ENCODE measurements at places on chromosomes 2 and 18.

DNA sequence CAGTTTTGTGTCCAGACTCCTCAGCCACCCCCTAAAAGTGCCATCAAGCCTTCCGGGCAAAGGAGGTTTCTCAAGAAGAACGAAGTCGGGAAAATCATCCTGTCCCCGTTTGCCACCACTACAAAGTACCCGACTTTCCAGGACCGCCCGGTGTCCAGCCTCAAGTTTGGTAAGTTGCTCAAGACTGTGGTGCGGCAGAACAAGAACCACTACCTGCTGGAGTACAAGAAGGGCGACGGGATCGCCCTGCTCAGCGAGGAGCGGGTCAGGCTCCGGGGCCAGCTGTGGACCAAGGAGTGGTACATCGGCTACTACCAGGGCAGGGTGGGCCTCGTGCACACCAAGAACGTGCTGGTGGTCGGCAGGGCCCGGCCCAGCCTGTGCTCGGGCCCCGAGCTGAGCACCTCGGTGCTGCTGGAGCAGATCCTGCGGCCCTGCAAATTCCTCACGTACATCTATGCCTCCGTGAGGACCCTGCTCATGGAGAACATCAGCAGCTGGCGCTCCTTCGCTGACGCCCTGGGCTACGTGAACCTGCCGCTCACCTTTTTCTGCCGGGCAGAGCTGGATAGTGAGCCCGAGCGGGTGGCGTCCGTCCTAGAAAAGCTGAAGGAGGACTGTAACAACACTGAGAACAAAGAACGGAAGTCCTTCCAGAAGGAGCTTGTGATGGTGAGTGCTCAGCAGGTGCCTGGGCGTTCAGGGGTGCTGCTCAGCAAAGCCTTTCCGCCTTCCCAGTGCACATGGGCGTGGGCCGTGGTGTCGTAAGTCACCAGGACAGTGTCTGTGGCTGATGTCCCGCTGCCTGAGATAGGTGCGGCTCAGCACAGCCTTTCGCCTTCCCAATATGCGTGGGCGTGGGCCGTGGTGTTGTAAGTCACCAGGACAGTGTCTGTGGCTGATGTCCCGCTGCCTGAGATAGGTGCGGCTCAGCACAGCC is 91.0 kb downstream of the SH3BP4 start:
- H3K4me1 ChIP-seq: peaks cover 15% of the 10 kb centered on the region
- no peak overlapping the region for H3K27ac ChIP-seq
- H3K27me3 ChIP-seq: no peaks in the 10 kb centered on the region
- no peak for DNase-seq

DNA sequence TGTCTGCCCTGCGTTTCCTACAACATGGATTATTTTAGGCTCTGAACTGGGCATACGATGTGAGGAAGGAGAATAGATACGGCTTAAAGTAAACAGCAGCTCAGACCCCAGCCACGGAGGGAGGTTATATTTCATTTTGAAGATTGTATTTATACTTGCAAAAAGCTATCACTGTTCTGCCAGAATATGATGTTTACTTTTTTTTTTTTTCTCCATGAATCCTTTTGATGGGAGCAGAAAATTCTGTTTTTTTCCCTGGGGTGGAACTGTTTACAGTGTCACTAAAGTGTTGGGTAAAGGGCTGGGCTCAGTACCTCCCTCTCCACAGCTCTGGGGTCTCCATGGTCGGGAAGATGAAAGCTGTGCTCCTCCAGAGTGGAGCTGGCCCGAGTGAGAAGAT is 13.1 kb downstream of the PCARE start:
- no peak overlapping the region for H3K4me3 ChIP-seq
- H3K4me1 ChIP-seq: no peaks in the 10 kb centered on the region
- no peaks in the 10 kb centered on the region for H3K36me3 ChIP-seq
- no peak for DNase-seq
- H3K27me3 ChIP-seq: no peaks in the 10 kb centered on the region
- no peak overlapping the region for H3K27ac ChIP-seq

- H3K27me3 ChIP-seq: peaks cover 60% of the 10 kb centered on the region
- no peak overlapping the region for H3K4me3 ChIP-seq
- DNase-seq: no peak
- H3K4me1 ChIP-seq: no peaks in the 10 kb centered on the region
- H3K36me3 ChIP-seq: no peaks in the 10 kb centered on the region
- no peak overlapping the region for H3K27ac ChIP-seq
These were observed 42.3 kb upstream of the IGFBP5 start for GRCh38 chr2:216737676-216738075.

- peaks cover 7% of the 10 kb centered on the region for H3K4me1 ChIP-seq
- DNase-seq: no peak
- no peaks in the 10 kb centered on the region for H3K36me3 ChIP-seq
- H3K27ac ChIP-seq: no peak overlapping the region
- no peaks in the 10 kb centered on the region for H3K27me3 ChIP-seq
- no peak overlapping the region for H3K4me3 ChIP-seq
These were observed 114.4 kb upstream of the SIX2 start for GRCh38 chr2:45123521-45124191.

DNA sequence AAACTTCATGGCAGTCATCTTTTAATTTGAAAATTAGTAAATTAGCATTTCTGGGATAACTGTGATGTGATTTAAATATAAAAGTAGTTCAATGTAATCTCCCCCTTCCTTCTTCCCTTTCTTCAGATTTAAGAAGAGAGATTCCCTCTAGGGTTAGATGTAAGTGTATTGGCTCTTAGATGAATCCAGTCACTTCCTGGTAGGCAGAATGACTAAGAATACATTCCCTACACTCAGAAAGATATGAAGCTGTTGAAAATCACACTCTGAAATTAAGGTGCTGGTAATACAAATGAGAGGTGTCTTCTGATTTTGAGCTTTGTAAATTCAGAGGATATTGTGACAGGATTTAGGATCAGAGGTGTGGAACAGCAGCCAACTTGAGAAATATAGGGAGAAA is 71.6 kb downstream of the TDRD15 start:
- peaks cover 9% of the 10 kb centered on the region for H3K27me3 ChIP-seq
- no peak overlapping the region for H3K27ac ChIP-seq
- H3K4me3 ChIP-seq: no peak overlapping the region
- DNase-seq: no peak

DNA sequence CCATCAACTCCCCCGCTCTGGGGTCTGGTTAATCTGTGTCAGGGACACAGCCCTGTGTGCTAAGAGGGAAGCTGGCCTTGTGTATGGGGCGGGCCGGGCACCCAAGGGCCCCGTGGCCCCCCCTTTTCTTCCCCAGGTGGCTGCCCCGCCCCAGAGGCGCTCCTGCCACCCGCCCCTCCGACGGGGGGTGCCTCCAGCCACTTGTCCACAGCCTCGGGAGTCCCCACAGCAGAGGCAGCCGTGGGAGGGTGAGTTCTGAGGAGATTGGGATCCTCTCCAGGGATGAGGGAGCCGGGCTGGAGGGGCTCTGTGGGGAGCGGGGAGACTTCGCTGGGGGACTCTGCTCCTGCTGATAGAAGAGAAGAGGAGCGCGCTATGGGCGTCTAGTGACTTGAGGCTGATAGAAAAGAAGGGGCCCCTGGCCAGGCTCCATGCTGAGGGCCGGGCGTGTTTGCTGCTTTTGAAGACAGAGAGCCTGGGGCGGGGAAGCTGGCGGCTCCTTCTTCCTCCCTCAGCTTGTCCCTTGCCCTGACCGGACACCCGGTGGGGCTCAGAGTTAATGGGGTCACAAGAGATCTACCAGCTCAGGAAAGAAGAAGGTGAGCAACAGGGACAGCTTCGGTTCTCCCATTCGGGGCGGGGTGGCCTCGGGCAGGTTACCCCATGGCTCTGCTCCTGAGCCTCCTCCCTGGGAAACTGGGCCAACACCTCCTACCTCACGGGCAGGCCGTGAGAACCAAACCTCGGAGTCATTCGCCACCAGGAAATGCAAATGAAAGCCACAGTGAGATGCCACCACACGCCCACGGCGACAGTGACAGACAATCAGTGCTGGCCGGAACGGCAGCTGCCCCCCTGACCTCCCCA is 89.4 kb upstream of the TAF1B start:
- H3K36me3 ChIP-seq: no peaks in the 10 kb centered on the region
- peak overlapping the region; percentile 50 for H3K4me3 ChIP-seq
- no peak for DNase-seq
- peaks cover 26% of the 10 kb centered on the region for H3K4me1 ChIP-seq
- peak overlapping the region; percentile 88 for H3K27ac ChIP-seq
- no peaks in the 10 kb centered on the region for H3K27me3 ChIP-seq

Measured in HCT116 (cell line).